ENCODE measurements at places on chromosomes 7 and 10.

DNA sequence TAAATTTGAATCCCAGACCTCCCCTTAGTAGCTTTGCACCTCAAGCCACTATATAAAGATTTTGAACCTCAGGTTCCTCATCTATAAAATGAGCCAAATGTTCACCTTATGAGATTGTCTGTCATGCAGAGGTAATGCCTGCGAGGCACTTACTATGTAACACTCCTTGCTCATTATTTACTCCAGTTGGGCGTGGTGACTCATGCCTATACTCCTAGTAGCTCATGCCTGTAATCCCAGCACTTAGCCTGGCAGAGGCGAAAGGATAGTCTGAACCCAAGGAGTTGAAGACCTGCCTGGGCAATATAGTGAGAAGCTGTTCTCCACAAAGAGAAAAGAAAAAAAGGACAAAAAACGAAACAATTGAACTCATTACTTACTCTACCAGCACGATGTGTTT lies 82.2 kb downstream of the MDFIC start:
- H3K27me3 ChIP-seq = no peaks in the 10 kb centered on the region
- H3K4me3 ChIP-seq = no peak overlapping the region
- H3K4me1 ChIP-seq = no peaks in the 10 kb centered on the region
- H3K36me3 ChIP-seq = no peaks in the 10 kb centered on the region
- H3K27ac ChIP-seq = no peak overlapping the region

- no peak overlapping the region for H3K4me3 ChIP-seq
- H3K36me3 ChIP-seq = no peaks in the 10 kb centered on the region
- H3K27me3 ChIP-seq = no peaks in the 10 kb centered on the region
- H3K27ac ChIP-seq = no peak overlapping the region
These were observed 150.1 kb downstream of the SNX10 start for GRCh38 chr7:26441611-26442277.

DNA sequence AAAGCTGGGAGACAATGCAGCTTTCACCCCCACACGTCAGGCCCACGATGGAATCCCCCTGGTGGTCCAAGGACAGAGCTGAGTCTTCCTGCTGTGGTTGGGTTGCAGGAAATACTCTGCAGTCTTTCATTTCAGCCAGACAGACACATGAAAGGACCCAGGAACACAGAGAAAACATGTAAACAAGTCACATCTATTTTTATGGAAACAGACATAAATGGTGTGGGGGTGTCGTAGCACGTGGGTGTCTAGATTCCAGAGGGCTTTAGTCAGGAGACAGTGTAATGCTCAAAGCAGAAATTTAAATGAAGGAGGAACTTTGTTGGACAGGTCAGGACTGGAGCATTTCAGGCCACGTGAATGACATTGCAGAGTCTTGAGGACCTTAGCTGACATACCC lies 444.6 kb downstream of the SUGCT start:
- DNase-seq = no peak
- H3K4me3 ChIP-seq = no peak overlapping the region
- H3K27ac ChIP-seq = no peak overlapping the region
- no peaks in the 10 kb centered on the region for H3K27me3 ChIP-seq
- no peaks in the 10 kb centered on the region for H3K4me1 ChIP-seq
- no peaks in the 10 kb centered on the region for H3K36me3 ChIP-seq

DNA sequence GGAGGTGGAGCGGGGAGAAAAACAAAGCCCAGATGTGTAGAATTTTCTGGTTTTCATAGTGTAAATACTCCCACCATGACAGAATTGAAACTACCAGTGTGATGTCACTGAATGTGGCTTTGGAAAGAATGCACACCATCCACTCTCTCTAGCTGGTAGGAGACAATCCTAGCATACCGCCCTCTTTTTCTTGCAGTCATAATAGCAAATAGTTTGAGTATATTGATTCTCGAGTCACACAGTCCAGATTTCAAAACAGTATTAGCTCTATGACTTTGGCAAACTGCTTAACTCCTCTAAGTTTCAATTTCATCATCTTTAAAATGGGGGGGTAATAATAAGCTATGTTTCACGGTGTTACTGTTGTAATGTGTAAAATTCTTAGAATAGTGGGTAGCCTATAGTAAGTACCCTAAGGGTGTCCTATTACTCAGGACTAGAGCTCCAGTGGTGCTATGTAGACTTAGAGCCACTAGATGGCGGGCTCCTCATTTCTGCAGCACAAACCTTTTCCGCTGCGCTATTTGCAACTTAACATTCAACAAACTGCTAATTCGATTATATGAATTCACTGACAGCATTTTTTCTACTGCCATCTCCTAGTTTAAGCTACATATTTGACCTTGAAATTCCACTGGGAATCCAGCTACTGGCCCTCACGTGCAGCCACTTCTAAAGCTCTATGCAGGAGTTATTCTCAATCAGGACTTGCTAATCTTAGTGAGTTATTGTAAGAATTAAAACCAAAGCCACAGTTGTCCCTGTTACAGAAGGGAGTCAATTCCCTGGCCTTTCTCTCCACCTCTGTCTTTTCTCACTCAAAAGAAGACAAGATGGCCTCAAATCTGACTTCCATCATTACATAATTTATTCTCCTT lies 18.7 kb downstream of the TAS2R40 start:
- no peaks in the 10 kb centered on the region for H3K4me1 ChIP-seq
- H3K36me3 ChIP-seq = no peaks in the 10 kb centered on the region
- peak; percentile 55 for DNase-seq

DNA sequence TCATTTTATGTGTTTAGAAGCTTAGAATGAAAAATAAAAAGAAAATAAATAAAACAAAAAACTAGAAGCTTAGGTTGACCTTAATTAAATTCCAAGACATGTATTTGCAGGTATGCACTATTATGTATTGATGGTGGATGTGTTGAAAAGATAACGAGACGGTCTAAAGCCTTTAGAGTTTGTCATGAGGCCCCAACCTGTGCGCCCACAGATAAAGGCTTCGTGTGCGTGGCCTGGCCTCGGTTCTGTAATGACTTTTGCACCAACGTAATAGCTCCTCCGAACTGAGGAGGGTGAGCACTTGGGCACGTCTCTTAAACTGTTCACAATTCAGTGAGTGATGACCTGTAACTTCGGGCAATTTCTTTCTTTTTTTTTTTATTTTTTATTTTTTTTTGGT lies 43.7 kb upstream of the NCAPG2 start:
- no peaks in the 10 kb centered on the region for H3K4me1 ChIP-seq
- DNase-seq = no peak
- no peaks in the 10 kb centered on the region for H3K27me3 ChIP-seq
- no peak overlapping the region for H3K4me3 ChIP-seq

- H3K27ac ChIP-seq = no peak overlapping the region
- H3K4me3 ChIP-seq = no peak overlapping the region
These were observed 98.1 kb downstream of the SDHAF3 start for GRCh38 chr7:97215556-97215955.

- no peak overlapping the region for H3K4me3 ChIP-seq
- no peaks in the 10 kb centered on the region for H3K27me3 ChIP-seq
- peak overlapping the region; percentile 55 for H3K27ac ChIP-seq
- DNase-seq = no peak
These were observed 121.7 kb downstream of the DOCK4 start for GRCh38 chr7:112084520-112084971.

- H3K4me1 ChIP-seq = no peaks in the 10 kb centered on the region
- H3K36me3 ChIP-seq = no peaks in the 10 kb centered on the region
- no peak overlapping the region for H3K27ac ChIP-seq
- H3K27me3 ChIP-seq = no peaks in the 10 kb centered on the region
These were observed 349.0 kb downstream of the SORCS1 start for GRCh38 chr10:106815427-106816043.

- DNase-seq = no peak
- H3K36me3 ChIP-seq = no peaks in the 10 kb centered on the region
- H3K4me3 ChIP-seq = no peak overlapping the region
- H3K27ac ChIP-seq = no peak overlapping the region
- H3K4me1 ChIP-seq = no peaks in the 10 kb centered on the region
These were observed 115.6 kb upstream of the PHYHIPL start for GRCh38 chr10:59060852-59061251.

DNA sequence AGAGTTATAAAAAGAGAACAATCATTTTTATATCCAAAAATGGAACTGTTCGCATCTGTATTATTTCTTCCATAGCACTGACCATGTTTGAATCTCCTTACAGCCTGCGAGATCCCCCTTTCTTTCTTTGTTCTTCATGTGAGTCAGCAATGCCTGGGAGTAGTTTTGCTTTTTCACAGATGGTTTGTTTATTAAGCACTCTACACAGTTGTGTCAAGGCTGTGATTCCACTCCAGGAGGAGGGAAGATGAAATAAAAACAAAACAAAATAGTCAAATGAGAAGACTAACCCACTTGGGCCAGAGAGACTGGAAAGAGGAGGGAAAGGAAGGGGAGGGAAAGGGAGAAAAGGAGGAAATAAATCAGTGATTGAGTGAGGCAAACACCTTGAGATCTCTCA lies 7.8 kb downstream of the LIPF start:
- no peaks in the 10 kb centered on the region for H3K4me1 ChIP-seq
- H3K36me3 ChIP-seq = no peaks in the 10 kb centered on the region
- no peak overlapping the region for H3K27ac ChIP-seq
- H3K27me3 ChIP-seq = no peaks in the 10 kb centered on the region
- DNase-seq = no peak
- no peak overlapping the region for H3K4me3 ChIP-seq

- no peaks in the 10 kb centered on the region for H3K36me3 ChIP-seq
- no peak overlapping the region for H3K27ac ChIP-seq
- no peak for DNase-seq
These were observed 11.3 kb upstream of the GNA12 start for GRCh38 chr7:2855386-2855785.

DNA sequence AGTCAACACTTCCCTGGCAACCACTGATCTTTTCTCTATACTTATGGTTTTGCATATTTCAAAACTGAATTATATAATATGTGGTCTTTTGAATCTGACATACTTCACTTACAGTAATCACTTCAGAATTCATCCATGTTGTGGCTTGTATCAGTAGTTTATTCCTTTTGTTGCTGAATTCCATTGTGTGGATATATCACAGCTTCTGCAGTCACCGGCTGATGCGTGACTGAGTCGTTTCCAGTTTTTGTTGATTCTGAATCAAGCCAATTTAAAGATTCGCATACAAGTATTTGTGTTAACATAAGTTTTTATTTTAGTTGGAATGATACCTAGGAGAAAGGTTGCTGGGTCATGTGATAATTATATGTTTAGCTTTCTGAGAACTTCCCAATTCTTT lies 672.5 kb upstream of the ANKRD30A start:
- no peaks in the 10 kb centered on the region for H3K4me1 ChIP-seq
- DNase-seq = no peak
- H3K27ac ChIP-seq = no peak overlapping the region
- no peak overlapping the region for H3K4me3 ChIP-seq
- no peaks in the 10 kb centered on the region for H3K36me3 ChIP-seq

DNA sequence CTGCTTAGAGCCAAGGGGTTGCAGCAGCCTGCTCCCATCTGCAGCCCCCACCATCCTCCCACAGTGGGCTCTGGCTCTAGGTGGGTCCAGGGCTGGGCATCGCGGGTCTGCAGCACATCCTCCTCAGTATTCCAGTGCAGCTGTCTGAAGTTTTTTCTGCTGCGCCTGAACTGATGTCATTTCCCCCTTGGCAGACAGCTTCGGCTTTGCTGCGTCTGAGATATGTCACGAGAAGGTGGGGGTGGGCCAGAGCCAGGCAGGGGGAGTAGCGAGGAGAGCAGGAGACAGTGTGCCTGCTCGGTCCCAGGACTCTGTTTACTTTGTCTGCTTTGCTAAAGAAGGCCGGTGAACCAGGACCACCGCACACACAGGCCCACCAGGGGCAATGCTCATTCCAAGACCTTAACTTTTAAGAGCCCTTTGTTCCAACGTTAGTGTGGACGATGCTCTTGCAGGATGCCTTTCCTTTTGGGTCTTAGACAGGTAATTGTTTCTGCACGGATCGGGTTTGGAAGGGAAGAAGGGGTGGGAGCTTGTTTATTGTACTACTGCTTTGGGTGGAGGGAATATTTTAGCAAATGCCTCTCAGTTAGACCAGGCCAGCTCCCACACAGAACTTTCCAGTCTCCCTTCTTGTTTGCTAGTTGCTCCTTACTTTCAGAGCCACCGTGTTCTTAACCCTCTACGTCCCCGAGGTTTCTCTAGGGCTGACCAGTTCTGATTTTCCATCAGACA lies 32.4 kb downstream of the WBP1L start:
- peak overlapping the region; percentile 96 for H3K27ac ChIP-seq
- no peaks in the 10 kb centered on the region for H3K4me1 ChIP-seq
- peak overlapping the region; percentile 31 for H3K4me3 ChIP-seq
- DNase-seq = peak; percentile 22
- H3K36me3 ChIP-seq = no peaks in the 10 kb centered on the region

- H3K27ac ChIP-seq = no peak overlapping the region
- no peak for DNase-seq
- no peaks in the 10 kb centered on the region for H3K4me1 ChIP-seq
- H3K4me3 ChIP-seq = no peak overlapping the region
These were observed 35.7 kb downstream of the ITPRID1 start for GRCh38 chr7:31549611-31550010.

- no peaks in the 10 kb centered on the region for H3K4me1 ChIP-seq
- H3K36me3 ChIP-seq = no peaks in the 10 kb centered on the region
- H3K27me3 ChIP-seq = no peaks in the 10 kb centered on the region
- peak overlapping the region; percentile 72 for H3K27ac ChIP-seq
- no peak overlapping the region for H3K4me3 ChIP-seq
These were observed 172.3 kb upstream of the ADO start for GRCh38 chr10:62632071-62632809.

DNA sequence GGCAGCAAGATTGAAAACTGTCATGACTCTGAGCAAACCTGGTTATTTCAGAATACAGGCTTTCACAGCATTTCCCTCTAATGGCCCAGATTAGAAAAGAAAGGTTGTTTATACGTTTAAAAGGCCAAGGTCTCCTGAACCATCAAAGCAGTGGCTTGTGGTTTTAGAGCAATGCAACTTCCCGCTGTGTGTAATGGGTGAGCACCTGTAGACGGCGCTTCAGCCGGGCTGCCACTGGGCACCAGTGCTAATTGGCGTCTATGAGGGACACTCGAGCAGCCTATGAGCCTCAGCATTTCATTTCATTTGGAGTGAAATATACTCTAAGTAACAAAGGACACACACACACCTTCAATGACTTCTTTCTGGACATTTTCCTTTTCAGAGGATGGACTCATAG lies 671.0 kb upstream of the FZD8 start:
- H3K27me3 ChIP-seq = no peaks in the 10 kb centered on the region
- no peak for DNase-seq
- H3K4me3 ChIP-seq = no peak overlapping the region
- H3K27ac ChIP-seq = no peak overlapping the region
- no peaks in the 10 kb centered on the region for H3K4me1 ChIP-seq

DNA sequence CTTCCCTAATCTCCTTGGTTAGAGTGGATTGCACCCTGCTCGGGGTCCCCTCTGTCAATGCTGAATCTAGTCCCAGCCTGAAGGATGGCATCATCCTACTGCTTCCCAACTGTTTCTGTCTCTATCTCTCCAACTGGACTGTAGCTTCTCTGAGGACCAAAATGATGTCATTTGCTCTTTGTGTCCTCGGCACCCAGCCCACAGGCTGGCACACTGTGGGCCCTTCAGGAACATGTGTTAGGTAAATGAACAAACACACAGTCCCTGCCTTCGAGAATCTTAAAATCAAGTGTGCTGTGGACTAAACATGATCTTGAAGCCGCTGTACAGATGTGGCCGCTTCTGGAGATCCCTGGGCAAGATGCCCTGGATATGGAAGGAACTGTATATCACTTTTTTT lies 5.0 kb upstream of the CDH23 start:
- no peaks in the 10 kb centered on the region for H3K36me3 ChIP-seq
- no peak overlapping the region for H3K4me3 ChIP-seq
- H3K27ac ChIP-seq = no peak overlapping the region
- H3K4me1 ChIP-seq = peaks cover under 1% of the 10 kb centered on the region
- DNase-seq = no peak

Measured in Peyer's patch (tissue), 4 donors.